Muscle of back (tissue), 13 donors: ENCODE measurements at places on chromosomes 13 and 19. TPM values are rescaled to one million over a fixed set of nuclear protein-coding genes. Genes with fewer than 3 reads are reported as not detected.

Gene FAM216B
- 0.21 TPM for polyA plus RNA-seq

Gene PLIN4
- 7.3 TPM for polyA plus RNA-seq

Gene RNF17
- 0.30 TPM for polyA plus RNA-seq

Gene ZNF415
- polyA plus RNA-seq, result 8.9 TPM

Gene CA11
- 8.3 TPM for polyA plus RNA-seq

Gene KLK4
- not detected for polyA plus RNA-seq

Gene POLR2I
- polyA plus RNA-seq, result 39.9 TPM

Gene SULT2B1
- not detected for polyA plus RNA-seq

Gene LIM2
- not detected for polyA plus RNA-seq

Gene CCDC122
- polyA plus RNA-seq, result 3.2 TPM

Gene RASIP1
- polyA plus RNA-seq, result 21.8 TPM

- no peak for DNase-seq
These were observed 407.2 kb downstream of the KCNRG start for GRCh38 chr13:50422181-50423148.

DNA sequence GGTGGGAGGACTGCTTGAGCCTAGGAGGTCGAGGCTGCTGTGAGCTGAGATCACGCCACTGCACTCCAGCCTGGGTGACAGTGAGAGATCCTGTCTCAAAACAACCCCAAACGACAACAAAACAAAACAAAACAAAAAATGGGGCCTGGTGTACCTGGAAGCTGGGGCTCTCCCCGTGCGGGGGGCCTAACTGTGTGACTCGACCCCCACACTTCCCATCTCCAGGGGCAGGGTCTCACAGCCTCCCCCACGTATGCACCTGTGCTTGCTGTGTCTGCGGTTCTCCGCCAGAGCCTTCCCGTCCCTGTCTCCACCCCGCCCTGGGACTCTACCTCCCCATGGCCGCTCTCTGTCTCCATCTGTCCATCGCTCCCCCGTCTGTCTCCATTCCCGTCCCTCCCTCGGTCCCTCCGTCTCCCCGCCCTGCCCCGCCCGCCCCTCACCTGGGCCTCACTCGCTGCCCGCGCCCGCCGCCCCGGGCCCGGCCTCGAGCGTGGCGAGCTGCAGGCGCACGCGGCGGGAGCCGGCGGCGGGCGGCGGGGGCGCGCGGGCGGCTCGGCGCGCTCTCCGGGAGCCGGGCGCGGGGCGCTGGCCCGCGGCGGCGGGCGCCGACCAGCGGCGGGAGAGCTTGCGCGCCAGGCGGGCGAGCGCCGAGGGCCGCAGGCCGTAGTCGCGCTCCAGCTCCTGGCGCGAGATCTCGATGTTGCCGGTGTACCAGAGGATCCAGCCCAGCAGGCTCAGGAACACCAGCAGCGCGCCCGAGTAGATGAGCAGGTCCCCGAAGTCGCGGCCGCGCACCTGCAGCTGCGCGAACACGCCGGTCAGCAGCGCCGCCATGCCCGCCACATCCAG, 587 bp downstream of the TMEM238 start:
- peak; percentile 84 for DNase-seq

DNA sequence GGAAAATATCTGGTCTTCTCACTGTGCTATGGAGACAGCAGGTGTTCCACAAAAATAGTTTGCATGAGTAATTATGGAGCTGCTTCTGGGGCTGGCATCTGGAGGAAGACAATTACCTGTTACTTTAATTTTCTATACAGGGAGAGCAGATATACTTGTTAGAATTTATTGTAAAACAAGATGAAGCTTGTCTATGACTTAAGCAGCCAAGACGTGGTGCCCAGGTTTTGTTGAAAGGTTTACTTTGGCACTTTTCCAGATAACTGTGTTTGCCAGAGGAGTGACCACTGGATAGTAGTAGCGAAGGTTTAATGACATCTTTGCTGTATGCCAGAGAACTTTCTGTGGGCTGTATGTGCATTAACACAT, 134.5 kb upstream of the KL start:
- DNase-seq, result peak; percentile 12

GRCh38 chr19:41295499-41295898, 14.5 kb upstream of the CCDC97 start:
- DNase-seq, result no peak

GRCh38 chr13:114288157-114288591, 6.8 kb downstream of the UPF3A start:
- no peak for DNase-seq

DNA sequence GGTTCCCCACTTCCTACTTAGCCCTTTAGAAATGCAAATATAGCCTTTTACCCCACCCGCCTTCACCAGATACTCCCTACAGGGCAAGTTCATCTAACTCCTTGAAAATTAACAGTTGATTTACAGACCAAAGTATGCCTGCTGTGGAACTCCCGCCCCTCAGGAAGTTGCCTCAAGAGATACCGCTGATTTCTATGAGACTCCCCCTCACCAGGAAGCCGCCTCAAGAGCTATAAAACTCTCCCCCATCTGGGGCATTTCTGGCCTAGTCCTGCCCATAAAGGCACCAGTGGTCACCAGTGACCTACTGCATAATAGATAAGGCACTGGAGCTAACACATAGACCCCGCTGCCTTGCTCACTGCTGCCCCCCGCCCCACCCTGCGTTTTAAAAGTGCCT, 201.7 kb upstream of the UBL3 start:
- DNase-seq, result no peak

DNA sequence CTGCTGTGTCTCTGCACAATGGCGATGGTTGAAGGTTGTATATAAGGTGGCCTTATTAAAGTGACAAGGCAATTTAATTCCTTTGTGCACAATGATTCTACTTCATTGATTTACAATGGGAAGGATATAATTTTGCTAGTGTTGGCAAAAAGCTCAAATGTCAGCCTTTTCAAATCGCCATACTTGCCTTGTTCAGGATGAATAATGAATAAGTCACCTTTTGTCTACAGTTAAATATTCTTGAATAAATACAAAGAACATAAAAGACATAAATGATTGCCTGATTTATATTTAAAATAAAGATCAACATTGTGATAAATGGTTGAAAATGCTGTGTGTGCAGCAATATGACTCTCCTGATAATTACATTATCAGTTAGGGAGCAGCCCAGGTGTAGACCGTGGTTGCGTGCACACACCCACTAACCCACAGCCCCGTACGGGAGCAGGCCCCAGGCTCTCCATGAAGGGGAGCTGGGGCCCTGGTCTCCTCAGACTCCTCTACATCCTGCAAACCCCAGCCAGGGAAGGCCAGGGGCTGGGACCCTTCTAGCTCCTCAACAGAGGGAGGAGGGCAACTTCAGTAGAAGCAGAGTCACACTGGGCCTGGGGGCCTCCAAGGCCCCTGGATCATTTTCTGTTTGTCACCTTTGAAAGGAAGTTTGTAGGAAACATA, 64.9 kb downstream of the TEX29 start:
- DNase-seq, result no peak

DNA sequence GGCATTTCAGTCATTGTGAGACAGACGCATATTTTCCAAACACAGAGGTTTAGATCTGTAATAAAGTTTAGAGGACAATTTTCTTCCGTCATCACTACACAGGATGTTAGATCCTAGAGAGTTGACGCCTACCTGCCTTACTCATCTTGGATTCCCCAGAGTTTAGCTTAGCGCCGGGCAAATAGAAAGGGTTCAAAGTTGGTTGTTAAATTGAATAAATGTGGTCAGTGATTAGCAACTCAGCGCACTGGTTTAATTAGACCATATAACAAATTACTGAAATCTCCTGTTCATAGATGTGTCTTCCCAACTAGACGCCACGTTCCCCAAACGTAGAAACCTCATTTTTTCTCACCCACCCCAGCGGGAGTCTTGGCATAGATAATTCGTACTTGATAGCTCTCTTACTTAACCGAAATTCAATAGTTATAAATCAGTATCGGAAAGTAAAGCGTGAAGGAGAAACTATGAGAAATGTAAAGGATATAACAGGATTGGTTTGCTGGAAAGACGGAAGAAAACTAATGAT, 726 bp upstream of the UFM1 start:
- no peak for DNase-seq

DNA sequence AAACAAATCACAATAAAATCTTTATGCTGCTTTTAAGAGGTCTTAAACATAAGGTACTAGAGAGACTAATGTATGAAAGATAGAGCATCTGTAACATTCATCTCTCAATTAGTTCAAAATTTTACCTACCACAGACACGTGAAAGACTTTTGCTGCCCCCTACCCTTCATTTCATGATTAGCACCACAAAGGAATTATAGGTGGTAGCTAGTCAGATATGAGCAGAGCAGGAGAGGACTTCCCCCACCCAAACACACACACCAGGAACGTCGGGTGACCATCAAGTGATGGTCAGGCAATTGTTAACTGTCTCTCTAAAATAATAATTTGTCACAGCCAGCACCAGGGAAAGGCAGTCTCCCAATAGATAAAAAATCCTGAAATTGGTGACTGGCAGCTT, 1531.7 kb upstream of the SPRY2 start:
- peak; percentile 20 for DNase-seq

- no peak for DNase-seq
These were observed 58.0 kb downstream of the USPL1 start for GRCh38 chr13:30675717-30676116.

- no peak for DNase-seq
These were observed 358.1 kb downstream of the MYO16 start for GRCh38 chr13:108987517-108987916.

DNA sequence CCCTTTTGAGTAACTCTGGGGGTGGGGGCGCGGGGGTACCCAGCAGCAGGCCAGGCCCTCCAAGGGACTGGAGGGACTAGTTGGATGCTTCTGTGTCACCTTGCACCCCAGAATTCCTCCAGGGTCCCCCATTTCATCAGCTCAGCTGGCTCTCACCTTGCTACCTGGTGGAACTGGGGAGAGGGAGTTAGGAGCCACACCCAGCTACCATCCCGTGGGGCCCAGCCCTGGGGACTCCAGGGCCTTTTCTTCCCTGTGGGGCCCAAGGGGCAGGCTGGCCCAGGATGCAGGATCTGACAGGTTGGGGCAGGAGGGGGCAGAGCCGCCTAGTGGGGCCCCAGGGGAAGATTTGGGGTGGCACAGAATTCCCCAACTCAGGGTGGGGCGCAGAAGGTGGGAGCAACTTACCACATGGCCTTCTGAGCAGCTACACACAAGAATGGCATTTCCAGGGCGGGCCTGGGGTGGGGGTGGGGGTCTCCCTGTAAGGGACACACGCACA, 32.8 kb upstream of the NANOS3 start:
- no peak for DNase-seq

GRCh38 chr19:3482507-3483225, 575 bp downstream of the SMIM44 start:
- DNase-seq, result no peak

DNA sequence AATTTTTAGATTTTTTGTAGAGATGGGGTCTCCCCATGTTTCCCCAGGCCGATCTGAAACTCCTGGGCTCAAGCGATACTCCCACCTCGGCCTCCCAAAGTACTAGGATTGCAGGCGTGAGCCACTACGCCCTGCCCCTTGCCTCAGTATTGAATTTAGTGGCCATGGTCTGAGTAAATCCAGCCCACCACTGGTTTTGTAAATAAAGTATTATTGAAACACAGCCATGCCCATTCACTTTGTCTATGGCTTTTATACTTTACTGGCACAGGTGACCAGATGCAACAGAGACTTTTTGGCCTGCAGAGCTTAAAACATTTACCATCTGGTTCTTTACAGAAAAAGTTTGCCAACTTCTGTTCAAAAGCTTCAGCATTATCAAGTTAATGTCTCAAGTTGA, 143.8 kb downstream of the PTPRS start:
- no peak for DNase-seq

DNA sequence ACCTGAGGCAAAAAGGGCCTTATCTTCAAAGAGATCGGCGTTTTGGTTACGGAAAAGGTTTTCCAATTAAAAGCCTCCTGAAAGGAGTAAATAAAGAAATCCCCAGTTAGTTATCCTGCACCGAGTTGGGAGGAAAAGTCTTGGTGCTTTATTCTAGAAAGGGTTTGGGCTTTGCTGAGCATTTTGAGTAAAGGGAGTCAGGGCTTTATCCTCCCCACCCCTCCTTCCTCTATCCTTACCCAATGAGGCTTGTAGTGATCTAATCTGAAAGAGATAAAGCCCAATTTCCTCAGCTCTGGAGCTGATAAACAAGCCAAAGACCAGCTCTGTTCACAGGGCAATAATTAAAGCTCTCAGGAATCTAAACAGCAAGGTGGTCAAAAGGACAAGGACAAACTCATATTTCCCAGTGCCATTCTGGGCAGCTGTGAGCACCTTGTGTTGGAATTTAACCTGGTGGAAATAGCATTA, 188.9 kb upstream of the TSC22D1 start:
- DNase-seq, result no peak

- DNase-seq, result no peak
These were observed 22.6 kb downstream of the CHST8 start for GRCh38 chr19:33644284-33644836.

- DNase-seq, result no peak
These were observed 1.8 kb downstream of the DBP start for GRCh38 chr19:48635263-48635965.

- DNase-seq, result no peak
These were observed 102.2 kb upstream of the SERP2 start for GRCh38 chr13:44271473-44271872.

DNA sequence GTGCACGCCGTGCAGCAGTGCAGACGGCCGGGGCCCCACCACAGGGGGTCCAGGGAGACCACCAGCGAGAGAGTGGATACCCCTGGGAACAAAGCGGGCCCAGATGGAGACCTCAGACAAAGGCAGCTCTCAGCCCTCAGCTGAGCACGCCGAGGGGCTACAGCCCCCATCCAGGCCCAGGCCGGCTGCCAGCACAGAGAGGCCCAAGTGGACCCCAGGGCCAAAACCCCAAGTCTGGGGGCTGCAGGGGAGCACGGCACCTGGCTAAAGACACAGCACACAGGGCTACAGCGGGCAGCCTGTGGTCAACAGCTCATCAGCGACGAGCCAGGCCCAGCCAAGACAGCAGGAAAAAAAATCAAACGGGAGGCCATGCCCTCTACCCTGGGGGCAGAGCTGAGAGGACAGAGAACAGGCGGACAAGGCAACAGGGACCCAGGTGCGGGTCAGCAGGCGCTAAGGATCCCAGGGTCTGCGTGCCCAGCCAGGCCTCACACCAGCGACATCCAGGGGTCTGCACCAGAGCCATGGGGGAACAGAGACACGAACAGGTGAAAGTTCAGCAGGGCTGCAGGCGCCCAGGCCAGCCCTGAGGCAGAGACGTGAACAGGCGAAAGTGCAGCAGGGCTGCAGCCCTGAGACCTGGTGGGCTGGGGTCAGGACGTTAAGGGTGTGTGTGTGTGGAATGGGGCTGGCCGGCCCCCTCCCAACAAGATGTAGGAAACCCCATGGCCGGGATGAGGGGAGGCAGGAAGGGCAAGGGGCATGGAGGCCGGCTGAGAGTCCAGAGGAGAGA, 34.3 kb downstream of the RASA3 start:
- no peak for DNase-seq

GRCh38 chr13:44191504-44192171, 182.0 kb upstream of the SERP2 start:
- peak; percentile 53 for DNase-seq

- DNase-seq, result no peak
These were observed 2.8 kb downstream of the MAST1 start for GRCh38 chr19:12841094-12841493.

GRCh38 chr19:17340871-17341357, 3.6 kb downstream of the GTPBP3 start:
- DNase-seq, result no peak
